ENCODE measurements at places on chromosomes 7 and 10. TPM values are rescaled to one million over a fixed set of nuclear protein-coding genes. Genes with fewer than 3 reads are reported as not detected.

The PAXIP1 gene
- total RNA-seq, result 10.3 TPM

The CALN1 gene
- total RNA-seq, result not detected

The SEMA3E gene
- 1.6 TPM for total RNA-seq

The CDH23 gene
- 0.13 TPM for total RNA-seq

The RNLS gene
- total RNA-seq, result 17.2 TPM

The CISD1 gene
- total RNA-seq, result 15.6 TPM

The PKD2L1 gene
- not detected for total RNA-seq

The PTPN20 gene
- 1.8 TPM for total RNA-seq

The AASS gene
- total RNA-seq, result 14.3 TPM

The INA gene
- 2.9 TPM for total RNA-seq

The MSMB gene
- not detected for total RNA-seq

The TMEM178B gene
- total RNA-seq, result 6.0 TPM

The HIP1 gene
- 13.2 TPM for total RNA-seq

The PTPN12 gene
- total RNA-seq, result 37.5 TPM

The EBLN1 gene
- total RNA-seq, result not detected

The HTRA1 gene
- total RNA-seq, result 265 TPM

The PIP gene
- not detected for total RNA-seq

The STOX1 gene
- 0.16 TPM for total RNA-seq

The NPY4R gene
- total RNA-seq, result 0.13 TPM

The HOXA7 gene
- total RNA-seq, result 16.8 TPM

The GAD2 gene
- not detected for total RNA-seq

The WNT8B gene
- total RNA-seq, result not detected

The RASA4B gene
- total RNA-seq, result 26.1 TPM

The RGS10 gene
- total RNA-seq, result 31.4 TPM

The LIPJ gene
- not detected for total RNA-seq

The LRRC18 gene
- not detected for total RNA-seq

The FKBP6 gene
- 0.16 TPM for total RNA-seq

The PDK4 gene
- total RNA-seq, result 1.6 TPM

The TCF7L2 gene
- total RNA-seq, result 8.9 TPM

The CLCN1 gene
- not detected for total RNA-seq

The GIMAP5 gene
- not detected for total RNA-seq

The EPHA1 gene
- total RNA-seq, result 0.33 TPM

The FOXP2 gene
- 1.1 TPM for total RNA-seq

The PRLHR gene
- total RNA-seq, result not detected

The DYDC2 gene
- total RNA-seq, result not detected

The INPP5A gene
- total RNA-seq, result 44.4 TPM

The FEZF1 gene
- not detected for total RNA-seq

The OGDHL gene
- total RNA-seq, result 18.1 TPM

The LEP gene
- not detected for total RNA-seq

The ACSL5 gene
- total RNA-seq, result 0.16 TPM

The ABCF2 gene
- 55.7 TPM for total RNA-seq

The SPDYE2B gene
- not detected for total RNA-seq

The ZNF467 gene
- total RNA-seq, result 12.8 TPM

The LIPM gene
- not detected for total RNA-seq

The ZCCHC24 gene
- total RNA-seq, result 10.3 TPM

The NKX2-3 gene
- total RNA-seq, result not detected

The HMX2 gene
- not detected for total RNA-seq

The SAMD9 gene
- 0.98 TPM for total RNA-seq

Data from mesangial cell (primary cell).